Stimulated activated naive B cell treated with anti-CD40 and anti-IgM and Interleukin-4, amounts not matched to agents 10 μg/mL and 1 μg/mL and 100 μg/mL, for 72 hours (primary cell): ENCODE measurements at places on chromosomes 7 and 10.

DNA sequence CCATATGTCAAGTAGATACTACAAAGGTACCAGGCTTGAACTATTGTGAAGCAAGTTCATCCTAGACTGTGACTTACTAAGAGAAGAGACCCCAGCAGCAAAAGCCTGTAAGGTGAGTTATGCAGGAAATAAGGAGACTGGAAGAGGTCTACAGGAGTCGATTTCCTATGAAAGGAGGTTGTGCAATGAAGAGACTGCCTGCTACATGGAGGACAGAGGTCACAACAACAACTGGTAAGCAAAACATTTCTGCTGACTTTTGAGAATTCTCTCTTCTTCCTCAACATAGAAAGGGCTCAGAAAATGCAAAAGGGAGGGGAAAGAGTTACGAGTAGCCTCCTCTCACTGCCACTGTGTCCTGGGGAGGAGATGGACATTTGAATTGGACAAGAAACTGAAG lies 42.4 kb downstream of the PDK4 start:
- DNase-seq, result no peak

DNA sequence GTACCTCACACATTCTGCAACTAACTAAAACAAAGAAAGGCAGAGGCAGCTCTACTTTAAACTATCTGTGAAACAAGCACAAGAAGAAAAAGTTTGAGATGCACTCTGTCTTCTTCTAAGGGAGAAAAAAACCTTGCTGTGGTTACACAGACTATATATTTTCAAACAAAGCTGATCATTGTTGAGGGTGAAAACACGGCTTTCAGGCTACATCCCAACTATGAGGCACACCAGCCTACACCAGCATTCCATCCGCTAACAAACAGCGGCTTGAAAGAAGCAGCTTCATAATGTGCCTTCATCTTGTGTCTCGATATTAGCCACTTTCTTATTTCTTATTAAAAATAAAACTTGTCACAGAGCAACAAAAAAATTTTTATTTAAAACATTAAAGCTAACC lies 79.1 kb downstream of the USP6NL start:
- DNase-seq, result no peak

DNA sequence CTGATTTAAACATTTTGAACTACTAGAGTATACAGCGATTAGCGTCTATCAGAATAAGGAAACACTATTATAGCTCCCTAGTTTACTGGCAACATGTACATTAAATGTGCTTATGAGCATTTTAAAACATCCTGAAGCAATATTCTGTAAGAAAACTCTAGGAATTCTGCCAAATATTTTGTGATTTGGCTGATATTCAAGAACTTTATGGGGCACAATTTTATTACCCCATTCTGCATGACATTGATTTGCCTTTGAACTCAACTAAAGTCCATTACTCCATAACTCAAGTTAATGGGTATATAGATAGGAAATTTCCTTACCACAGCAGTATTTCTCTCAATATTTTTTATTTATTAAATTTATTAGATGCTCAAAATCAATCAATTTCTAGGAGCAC lies 369.9 kb upstream of the KCND2 start:
- DNase-seq, result no peak

- DNase-seq, result no peak
These were observed 129.9 kb upstream of the ZNF32 start for GRCh38 chr10:43778571-43778970.

DNA sequence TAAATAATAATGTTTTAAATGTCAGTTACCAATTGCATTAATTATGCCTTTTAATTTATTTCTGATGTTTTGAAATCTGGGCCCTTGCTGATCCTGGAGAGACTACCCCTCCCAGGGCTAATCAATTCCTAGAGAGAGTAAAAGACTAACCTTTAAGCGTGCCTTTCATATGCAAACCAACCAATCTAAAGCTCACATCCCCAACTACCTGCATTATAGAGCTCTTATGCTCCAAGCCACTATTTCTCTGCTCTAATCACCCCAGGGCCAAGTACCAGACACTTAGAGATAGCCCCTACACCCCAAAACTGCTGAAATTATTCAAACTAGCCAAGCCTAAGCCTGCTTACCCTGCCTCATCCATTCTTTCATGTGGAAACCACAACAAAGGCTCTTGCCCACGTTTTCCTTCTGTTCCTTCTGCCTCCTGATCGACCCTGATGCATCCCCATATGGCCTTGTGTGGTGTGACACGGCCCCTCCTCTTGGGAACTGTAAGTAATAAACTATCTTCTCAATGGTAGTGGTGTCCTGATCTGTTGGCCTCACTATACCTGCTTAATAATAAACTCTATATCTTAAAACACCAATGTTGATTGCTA lies 97.7 kb downstream of the HIBADH start:
- DNase-seq, result no peak

DNA sequence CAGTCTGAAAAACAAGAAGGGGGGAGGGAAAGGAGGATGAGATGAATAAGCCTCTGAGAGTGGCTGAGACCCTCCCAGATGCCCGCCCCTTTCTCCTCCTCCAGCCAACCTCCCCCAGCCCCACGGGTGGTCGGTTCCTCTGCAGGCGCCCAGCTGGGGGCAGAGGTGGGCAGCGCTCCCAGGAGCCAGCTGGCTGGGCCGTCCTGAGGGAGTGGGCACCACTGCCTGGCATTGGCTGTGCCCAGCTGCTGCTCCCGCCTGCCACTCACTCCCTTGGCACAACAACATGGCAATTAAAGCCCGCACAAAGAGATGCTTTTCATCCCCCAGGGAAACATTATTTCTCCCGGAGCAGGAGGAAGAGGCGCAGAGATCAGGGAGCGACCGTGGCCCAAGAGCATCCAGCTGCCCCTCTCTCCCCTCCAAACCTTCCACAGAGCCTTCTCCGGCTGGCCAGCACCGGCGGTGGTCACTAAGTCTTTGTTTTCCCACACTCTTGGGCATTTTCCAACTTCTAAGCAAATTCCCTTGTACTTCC lies 107.2 kb downstream of the SPDYE5 start:
- DNase-seq, result no peak

DNA sequence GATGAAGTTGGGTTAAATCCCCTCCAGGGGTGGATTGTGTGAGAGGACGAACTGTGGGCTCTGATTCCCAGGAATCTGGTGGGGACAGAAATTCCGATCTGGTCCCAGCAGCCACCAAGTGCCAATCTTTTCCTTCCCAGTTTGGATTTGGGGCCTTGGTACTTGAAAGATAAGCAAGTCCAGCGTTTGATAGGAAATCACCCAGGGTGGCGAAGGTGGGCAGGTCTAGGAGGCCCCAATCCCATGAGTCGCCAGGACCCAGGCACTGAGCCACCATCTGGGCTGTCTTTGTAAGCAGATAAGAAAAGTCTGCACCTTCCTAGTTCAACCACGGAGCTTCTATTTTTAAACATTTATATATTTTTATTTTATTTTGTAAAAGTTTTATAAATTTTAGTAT lies 122.6 kb upstream of the LSM8 start:
- no peak for DNase-seq

- no peak for DNase-seq
These were observed 141.6 kb downstream of the PRKAG2 start for GRCh38 chr7:151735186-151735850.

GRCh38 chr7:102080019-102080433 lies 206.6 kb upstream of the SH2B2 start:
- DNase-seq, result no peak

GRCh38 chr7:92293896-92294590 lies 48.3 kb downstream of the ANKIB1 start:
- DNase-seq, result no peak

- no peak for DNase-seq
These were observed 32.3 kb downstream of the SDHAF3 start for GRCh38 chr7:97149843-97150242.

DNA sequence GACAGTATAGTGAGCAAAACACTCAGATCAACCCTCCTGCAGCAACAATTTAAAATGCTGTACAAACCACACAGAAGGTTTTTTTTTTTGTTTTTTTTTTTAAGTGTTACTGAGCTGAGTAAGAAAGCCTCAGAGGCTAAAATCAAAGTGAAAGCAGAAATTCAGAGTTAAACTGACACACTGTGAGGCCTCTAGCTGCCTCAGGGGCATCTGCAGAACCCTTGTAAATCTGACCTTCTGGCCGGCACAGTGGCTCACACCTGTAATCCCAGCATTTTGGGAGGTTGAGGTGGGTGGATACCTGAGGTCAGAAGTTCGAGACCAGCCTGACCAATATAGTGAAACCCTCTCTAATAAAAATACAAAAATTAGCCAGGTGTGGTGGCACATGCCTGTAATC lies 7.4 kb upstream of the GNA12 start:
- DNase-seq, result no peak
